Large intestine (tissue), 12 donors: ENCODE measurements at places on chromosomes 13 and 19. TPM values are rescaled to one million over a fixed set of nuclear protein-coding genes. Genes with fewer than 3 reads are reported as not detected.

DNA sequence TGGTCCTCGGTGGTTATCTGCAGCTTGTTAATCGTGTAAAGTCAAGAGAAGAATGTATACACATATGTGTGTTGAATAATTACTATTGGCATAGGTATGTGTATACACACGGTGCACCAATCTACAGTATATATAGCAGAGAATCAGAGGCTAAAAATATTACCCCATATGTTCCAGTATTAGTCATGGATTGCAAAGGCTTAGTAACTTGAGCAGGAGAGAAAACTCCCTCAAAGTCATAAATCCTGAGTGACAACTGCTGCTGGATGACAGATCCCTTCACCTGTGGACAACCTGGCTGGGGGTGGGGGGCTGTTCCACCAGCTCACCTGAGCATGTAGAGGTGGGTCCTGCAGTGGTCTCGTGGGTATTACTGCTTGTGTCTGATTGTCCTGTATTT is 185.0 kb downstream of the ZNF536 start:
- no peak overlapping the region for H3K4me3 ChIP-seq
- no peaks in the 10 kb centered on the region for H3K27me3 ChIP-seq
- H3K4me1 ChIP-seq, result no peaks in the 10 kb centered on the region

DNA sequence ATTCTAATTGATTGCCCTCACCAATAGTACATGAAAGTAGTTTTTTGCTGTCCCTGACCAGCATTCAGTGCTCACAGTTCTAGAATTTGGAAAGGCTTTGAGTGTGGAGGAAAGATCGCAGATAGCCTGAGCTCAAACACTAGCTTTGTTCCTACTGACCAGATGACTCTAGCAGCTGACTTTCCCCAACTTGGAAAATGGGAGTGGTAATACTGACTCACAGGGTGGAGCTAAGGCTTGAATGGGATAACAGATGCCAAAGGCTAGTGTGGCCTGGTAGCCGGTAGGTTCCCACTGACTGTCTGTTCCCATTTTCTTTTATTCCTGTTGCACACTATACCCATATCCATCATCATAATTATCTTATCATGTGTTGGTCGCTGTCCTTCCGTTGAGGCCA is 3.7 kb downstream of the ZSCAN22 start:
- no peak overlapping the region for H3K27ac ChIP-seq
- peaks cover 9% of the 10 kb centered on the region for H3K4me1 ChIP-seq
- no peak overlapping the region for H3K4me3 ChIP-seq
- no peak for DNase-seq

DNA sequence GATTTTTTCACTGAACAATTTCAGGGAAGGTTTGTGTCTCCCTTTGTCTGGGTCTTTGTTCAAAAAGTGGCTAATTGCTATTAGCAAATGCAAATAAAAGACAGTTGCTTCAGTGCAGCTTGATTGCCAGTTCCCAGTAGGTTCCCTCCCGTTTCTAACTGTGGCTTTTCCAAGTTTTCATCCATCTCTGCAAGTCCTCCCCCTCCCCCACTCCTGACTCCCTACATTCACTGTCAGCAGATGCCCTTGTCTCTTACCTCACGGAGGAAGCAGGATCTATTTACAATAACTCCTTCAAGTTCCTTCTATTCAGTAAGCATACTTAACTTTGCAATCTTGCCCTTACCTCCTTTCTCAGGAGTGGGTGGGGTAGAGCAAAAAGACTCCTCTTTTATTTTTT is 55.4 kb upstream of the SCEL start:
- no peaks in the 10 kb centered on the region for H3K27me3 ChIP-seq
- no peaks in the 10 kb centered on the region for H3K36me3 ChIP-seq
- H3K4me3 ChIP-seq, result no peak overlapping the region
- DNase-seq, result no peak

DNA sequence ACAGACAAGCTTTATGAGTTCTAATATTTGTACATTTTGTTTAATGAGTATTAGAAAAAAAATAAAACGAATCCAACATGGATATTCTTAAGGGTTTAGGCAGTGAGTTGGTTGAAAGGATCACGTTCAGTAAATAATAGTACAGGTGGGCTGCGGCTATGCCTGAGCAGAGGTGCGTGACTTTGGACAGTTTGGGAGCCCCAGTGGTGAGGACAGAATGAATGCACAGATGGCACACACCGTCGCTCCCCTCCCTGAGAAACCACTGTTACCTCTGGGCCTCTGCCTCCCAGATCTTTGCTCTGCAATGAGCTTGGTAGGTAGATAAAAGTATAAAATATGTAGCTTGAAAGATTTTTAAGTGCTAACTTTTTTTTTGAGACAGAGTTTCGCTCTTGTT is 153.3 kb downstream of the SIPA1L3 start:
- no peak for DNase-seq
- peaks cover 20% of the 10 kb centered on the region for H3K36me3 ChIP-seq
- H3K27ac ChIP-seq, result no peak overlapping the region
- H3K4me1 ChIP-seq, result peaks cover 22% of the 10 kb centered on the region
- H3K4me3 ChIP-seq, result no peak overlapping the region
- H3K27me3 ChIP-seq, result no peaks in the 10 kb centered on the region

DNA sequence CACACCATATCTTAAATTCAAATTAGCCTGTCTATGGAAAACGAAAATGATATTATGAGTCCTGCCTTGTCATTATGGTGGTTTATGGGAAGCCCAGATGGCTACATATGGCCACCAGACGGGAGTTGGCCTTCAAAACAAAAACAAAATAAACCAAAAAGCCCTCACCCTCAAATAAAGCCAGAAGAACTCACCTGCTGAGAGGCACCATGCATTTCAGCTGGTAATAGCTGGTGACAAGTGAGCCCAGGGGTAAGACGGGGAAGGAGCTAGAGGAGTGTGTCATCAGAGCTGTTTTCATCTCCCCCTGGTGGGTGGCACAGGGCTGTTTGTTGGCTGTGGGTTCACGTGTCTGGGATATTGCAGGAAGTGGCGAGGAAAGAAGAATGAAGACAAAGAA is 152.9 kb downstream of the EFNB2 start:
- no peaks in the 10 kb centered on the region for H3K27me3 ChIP-seq
- no peak overlapping the region for H3K4me3 ChIP-seq
- no peak overlapping the region for H3K27ac ChIP-seq
- DNase-seq, result no peak
- H3K36me3 ChIP-seq, result no peaks in the 10 kb centered on the region
- peaks cover 18% of the 10 kb centered on the region for H3K4me1 ChIP-seq

- no peaks in the 10 kb centered on the region for H3K36me3 ChIP-seq
- DNase-seq, result no peak
- H3K27ac ChIP-seq, result no peak overlapping the region
- H3K4me3 ChIP-seq, result no peak overlapping the region
- no peaks in the 10 kb centered on the region for H3K27me3 ChIP-seq
These were observed 492.4 kb downstream of the SUCLA2 start for GRCh38 chr13:47508527-47509228.

Gene TGFBR3L
- 1.4 TPM for polyA plus RNA-seq

- H3K36me3 ChIP-seq, result no peaks in the 10 kb centered on the region
- DNase-seq, result no peak
- H3K27me3 ChIP-seq, result no peaks in the 10 kb centered on the region
- no peaks in the 10 kb centered on the region for H3K4me1 ChIP-seq
- H3K27ac ChIP-seq, result no peak overlapping the region
- no peak overlapping the region for H3K4me3 ChIP-seq
These were observed 56.1 kb upstream of the FREM2 start for GRCh38 chr13:38630780-38631179.

GRCh38 chr19:34487651-34488051 is 6.1 kb downstream of the WTIP start:
- H3K27ac ChIP-seq, result no peak overlapping the region
- no peaks in the 10 kb centered on the region for H3K36me3 ChIP-seq
- peaks cover 13% of the 10 kb centered on the region for H3K27me3 ChIP-seq
- H3K4me3 ChIP-seq, result no peak overlapping the region

Gene CIRBP
- 564 TPM for polyA plus RNA-seq

Gene DLEU7
- polyA plus RNA-seq, result 0.69 TPM

DNA sequence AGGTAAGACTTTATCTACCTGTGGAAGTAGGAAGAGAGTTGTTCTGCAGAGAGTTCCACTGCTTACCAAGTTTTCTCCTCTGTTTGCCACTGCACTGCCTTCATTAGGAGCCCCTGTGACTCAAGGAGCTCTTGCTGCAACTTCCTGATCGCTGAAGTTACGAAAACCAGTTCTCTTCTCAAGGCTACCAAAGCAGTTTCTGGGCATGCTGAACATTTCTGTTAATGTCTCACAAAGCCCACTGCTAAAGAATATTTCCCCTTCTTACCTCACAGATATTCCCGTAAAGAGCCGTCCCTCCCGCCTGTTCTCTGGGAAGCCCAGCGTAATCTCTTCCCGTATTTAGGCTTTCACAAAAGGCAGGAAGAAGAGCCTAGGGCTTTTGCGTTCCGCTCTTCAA is 82.6 kb upstream of the OXGR1 start:
- H3K36me3 ChIP-seq, result no peaks in the 10 kb centered on the region
- H3K4me1 ChIP-seq, result no peaks in the 10 kb centered on the region
- no peak overlapping the region for H3K27ac ChIP-seq

Gene DOCK9
- 103 TPM for polyA plus RNA-seq

- H3K4me3 ChIP-seq, result no peak overlapping the region
- no peak for DNase-seq
- H3K27me3 ChIP-seq, result no peaks in the 10 kb centered on the region
- no peaks in the 10 kb centered on the region for H3K4me1 ChIP-seq
These were observed 1263.1 kb downstream of the PCDH9 start for GRCh38 chr13:65966991-65967451.

DNA sequence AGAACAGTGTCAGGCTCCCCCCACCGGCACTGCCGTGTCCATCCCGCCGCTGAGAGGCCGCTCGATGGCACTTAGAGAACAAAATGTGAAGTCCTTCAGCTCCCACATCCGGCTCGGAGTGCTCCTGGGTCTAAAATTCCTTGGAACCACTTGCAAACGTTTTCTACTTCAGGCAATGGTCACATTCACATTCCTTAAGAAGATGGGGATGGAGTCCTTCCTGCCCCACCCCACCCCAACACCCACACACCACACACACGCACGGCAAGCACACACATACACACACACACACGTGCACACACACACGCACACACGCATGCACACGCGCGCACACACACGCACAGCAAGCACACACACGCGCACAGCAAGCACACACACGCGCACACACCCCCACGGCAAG is 83.4 kb downstream of the SOX1 start:
- no peaks in the 10 kb centered on the region for H3K4me1 ChIP-seq
- no peak overlapping the region for H3K4me3 ChIP-seq
- H3K27me3 ChIP-seq, result peaks cover 2% of the 10 kb centered on the region
- no peak overlapping the region for H3K27ac ChIP-seq
- H3K36me3 ChIP-seq, result no peaks in the 10 kb centered on the region
- no peak for DNase-seq

DNA sequence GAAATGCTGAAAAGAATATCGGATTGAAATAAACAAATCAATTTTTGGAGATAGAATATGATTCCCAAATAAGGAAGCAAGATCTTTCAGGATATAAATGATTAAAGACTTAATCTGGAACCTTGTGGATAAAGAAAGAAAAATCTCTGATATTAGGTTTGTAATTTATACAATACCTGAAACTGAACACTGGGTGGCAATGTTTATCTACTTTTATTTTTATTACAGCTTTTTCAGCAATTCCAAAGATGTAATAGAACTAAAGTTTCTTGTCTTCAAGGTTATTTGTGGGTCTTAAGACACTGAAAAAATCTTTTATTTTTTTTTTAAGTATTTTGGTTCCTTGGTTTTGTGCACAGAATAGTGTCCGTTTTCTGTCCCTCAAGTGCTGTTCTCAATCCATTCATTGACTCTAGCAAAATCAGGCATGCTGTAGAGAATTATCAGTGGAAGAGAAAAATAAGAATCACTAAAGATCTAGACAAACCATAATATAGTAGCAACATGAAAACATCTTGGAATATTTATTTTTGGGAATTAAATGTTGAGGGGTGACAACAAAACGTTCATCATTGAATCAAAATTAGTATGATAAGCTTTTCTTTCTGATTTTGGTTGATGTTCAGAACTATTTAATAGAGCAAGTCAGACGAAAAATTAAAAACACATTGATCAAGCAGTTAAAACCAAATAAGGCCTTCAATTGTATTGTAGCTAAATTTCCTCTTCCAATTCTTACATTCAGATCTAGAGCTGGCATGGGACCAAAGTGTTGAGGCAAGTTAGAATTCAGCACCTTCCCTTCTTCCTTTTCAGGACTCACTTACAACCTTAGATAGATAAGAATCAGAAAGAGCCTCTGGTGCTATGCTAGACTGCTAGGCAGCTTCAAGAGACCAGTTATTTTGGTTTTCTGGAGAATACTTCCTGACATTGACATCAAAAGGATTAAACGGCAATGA is 704.4 kb upstream of the PCDH20 start:
- no peak overlapping the region for H3K27ac ChIP-seq
- H3K4me1 ChIP-seq, result no peaks in the 10 kb centered on the region
- no peaks in the 10 kb centered on the region for H3K27me3 ChIP-seq
- H3K36me3 ChIP-seq, result no peaks in the 10 kb centered on the region
- no peak overlapping the region for H3K4me3 ChIP-seq

Gene DAZAP1
- 97.8 TPM for polyA plus RNA-seq

GRCh38 chr19:1259206-1259875 is 9.8 kb upstream of the CIRBP start:
- peak overlapping the region; percentile 26 for H3K4me3 ChIP-seq
- H3K36me3 ChIP-seq, result peaks cover 43% of the 10 kb centered on the region
- no peaks in the 10 kb centered on the region for H3K27me3 ChIP-seq
- peaks cover 87% of the 10 kb centered on the region for H3K4me1 ChIP-seq

Gene RFPL4AL1
- not detected for polyA plus RNA-seq

Gene SIGLEC8
- 0.54 TPM for polyA plus RNA-seq

- no peak overlapping the region for H3K27ac ChIP-seq
- H3K4me1 ChIP-seq, result no peaks in the 10 kb centered on the region
- no peaks in the 10 kb centered on the region for H3K36me3 ChIP-seq
- DNase-seq, result no peak
These were observed 170.0 kb upstream of the TSHZ3 start for GRCh38 chr19:31519256-31519655.

DNA sequence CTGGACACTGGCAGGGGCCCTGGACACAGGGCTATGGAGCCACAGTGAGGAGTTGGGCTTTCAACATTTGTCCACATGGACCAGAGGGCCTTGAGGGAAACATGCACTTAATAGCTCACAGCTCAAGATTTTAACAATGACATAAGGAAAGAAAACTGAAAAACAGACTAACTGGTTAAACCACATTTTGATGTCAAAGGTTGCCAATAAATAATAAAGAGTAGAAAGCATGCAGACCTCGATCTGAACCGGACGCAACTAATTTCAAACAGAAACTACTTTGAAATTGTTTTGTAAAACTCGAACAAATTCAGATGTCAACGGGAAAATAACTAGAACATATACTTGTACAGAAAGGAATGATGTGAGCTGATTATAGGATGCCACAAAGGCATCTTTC is 15.5 kb upstream of the ZNF888 start:
- peak overlapping the region; percentile 31 for H3K27ac ChIP-seq
- peaks cover 22% of the 10 kb centered on the region for H3K4me1 ChIP-seq
- H3K36me3 ChIP-seq, result peaks cover 2% of the 10 kb centered on the region
- H3K4me3 ChIP-seq, result no peak overlapping the region

Gene FUT6
- 0.99 TPM for polyA plus RNA-seq

- no peak overlapping the region for H3K27ac ChIP-seq
- H3K27me3 ChIP-seq, result no peaks in the 10 kb centered on the region
- H3K36me3 ChIP-seq, result peaks cover 35% of the 10 kb centered on the region
- no peak for DNase-seq
These were observed 14.0 kb downstream of the XRCC1 start for GRCh38 chr19:43561139-43561970.
